Activated T-cell treated with anti-CD3 and anti-CD28 coated beads, Interleukin-2, amount 50 U/mL, for 72 hours (primary cell): ENCODE measurements at places on chromosomes 6 and 20.

DNA sequence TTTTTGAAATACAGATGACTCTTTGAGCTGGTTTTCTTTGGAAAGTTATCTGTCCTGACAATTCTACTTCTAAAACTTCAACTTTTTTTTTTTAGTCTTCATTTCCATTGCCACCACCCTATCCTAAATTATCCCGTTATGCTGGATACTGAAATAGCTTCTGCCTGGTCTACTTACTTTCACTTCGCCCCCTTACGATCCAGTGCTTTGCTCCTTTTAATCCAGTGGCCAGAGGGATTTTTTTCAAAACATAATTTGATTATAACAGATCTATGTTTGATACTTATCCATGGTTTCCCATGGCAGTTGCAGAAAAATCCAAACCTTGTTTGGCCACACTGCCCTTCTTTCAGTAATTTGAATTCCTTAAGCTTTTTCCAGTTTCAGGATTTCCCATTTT lies 27.4 kb downstream of the ASXL1 start:
- no peak for DNase-seq

- no peak for DNase-seq
Observed at GRCh38 chr6:165744555-165745228, 81.7 kb upstream of the PDE10A start.

DNA sequence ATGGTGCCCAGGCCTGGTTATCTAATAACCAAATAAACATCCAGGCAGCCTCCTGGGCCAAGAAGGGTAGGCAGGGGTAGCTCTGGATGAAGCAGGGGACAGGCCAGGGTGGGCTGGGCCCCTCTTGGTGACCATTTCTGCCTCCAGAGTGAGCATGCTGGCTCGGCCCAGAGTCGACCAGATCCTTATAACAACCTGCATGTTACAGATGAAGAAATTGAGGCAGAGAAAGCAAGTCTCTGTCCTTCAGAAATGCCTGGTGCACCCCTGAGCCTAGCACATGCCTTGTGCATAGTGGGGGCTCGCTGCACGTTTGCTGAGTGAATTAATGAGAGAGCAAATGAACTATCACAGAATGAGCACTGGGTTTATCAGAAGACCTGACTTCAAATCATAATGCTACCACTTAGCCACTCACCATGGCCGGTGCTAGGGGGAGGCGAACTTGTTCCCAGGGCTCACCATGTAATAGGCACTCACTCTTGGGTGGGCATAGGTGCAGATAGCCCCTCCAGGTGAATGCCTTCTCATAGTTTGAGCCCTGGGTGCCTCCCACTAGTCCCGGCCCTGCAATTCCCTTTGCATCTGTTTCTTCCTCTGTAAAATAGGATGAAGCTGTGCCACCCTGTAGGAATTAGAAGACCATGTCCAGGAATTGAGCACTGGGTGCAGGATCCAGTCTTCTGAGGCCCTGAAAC lies 3.8 kb upstream of the APCDD1L start:
- DNase-seq, result no peak

GRCh38 chr20:56859801-56860261 lies 230.7 kb downstream of the TFAP2C start:
- DNase-seq, result no peak

GRCh38 chr6:41712651-41713103 lies 22.7 kb downstream of the TFEB start:
- no peak for DNase-seq

DNA sequence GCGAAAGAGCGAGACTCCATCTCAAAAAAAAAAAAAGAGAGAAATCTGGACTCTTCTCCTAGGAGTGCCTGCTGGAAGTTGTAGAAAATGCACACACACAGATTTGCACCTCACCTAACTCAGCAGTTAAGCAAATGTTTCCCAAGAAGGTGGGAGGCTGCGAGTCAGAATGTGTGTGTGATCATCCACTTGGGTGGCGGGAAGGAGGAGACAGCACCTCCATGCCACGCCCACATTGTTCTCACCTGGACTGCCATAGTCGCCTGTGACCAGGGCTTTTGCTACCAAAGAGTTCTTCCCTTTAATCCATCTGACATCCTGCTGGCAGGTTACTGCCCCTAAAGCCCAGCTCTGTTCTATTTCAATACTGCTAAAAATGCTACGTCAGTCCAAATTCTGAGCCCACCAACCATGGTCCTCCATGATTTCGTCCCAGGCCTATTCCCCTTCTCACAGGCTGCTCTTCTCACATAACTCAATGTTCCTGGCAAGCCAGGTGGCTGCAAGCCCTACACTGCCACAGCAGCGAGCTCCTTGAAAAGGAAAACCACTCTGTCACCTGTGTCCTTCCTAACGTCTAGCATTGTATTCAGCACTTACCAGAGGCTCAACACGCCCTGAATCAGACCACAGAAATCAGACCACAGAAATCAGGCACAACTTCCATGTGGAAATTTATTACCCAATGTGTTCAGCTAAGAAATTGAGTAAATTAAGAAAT lies 77.5 kb downstream of the PSMG4 start:
- DNase-seq, result no peak

- DNase-seq, result no peak
Observed at GRCh38 chr6:46584586-46584985, 68.0 kb downstream of the CYP39A1 start.

GRCh38 chr20:4633780-4634179 lies 87.9 kb upstream of the PRND start:
- no peak for DNase-seq

GRCh38 chr20:1415667-1416468 lies 23.0 kb upstream of the FKBP1A start:
- peak; percentile 17 for DNase-seq

DNA sequence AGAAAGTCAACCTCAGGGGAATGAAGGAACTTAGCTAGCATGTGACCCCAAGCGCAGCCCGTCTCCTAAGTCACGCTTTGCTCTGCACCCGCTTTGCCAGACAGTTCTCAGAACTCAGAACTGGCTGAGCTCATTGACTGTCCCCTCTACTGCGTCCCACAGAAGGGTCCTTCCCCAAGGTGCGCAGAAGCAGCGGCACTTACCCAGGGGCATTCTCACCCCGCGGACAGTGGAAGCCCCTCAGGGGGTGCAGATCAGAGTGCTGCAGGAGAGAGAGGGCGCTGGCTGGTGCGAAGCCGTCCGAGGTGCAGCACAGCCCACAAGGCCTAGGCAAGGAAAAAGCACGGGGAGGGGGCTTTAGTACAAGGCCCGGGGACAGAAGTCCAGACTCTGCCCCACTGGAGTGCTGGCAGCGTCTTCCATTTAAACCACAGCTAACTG lies 807 bp downstream of the SNHG17 start:
- peak; percentile 26 for DNase-seq

DNA sequence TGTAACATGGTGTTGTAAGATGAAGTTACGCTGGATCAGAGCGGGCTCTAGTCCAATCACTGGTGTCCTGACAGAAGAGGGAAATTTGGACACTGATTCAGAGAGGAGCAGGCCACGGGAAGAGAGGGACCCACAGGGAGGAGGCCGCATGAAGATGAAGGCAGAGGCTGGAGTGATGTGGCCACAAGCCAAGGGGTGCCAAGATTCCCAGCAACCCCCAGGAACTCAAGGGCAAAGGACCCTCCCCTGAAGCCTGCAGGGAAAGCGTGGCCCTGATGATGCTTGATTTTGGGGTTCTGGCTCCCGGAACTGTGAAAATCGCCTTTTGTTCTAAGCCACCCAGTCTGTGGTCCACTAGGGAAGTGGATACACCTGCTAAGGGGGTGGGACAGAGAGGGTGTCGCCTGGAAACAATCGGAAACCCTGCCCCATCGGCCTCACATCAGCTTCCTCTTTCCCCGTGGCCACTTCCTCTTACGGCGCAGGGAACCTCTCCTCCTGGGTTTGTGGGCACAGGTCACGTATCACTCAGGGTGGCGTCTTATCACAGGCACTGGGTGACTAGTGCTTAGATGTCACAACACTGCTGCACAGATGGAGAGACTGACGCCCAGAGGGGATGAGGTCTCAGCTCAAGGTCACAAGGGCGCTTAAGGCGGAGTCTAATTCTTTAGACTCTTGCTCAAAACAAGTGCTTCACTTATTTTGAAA lies 58.0 kb downstream of the SULF2 start:
- DNase-seq, result peak; percentile 76

GRCh38 chr20:40781327-40782042 lies 92.4 kb upstream of the MAFB start:
- DNase-seq, result no peak

DNA sequence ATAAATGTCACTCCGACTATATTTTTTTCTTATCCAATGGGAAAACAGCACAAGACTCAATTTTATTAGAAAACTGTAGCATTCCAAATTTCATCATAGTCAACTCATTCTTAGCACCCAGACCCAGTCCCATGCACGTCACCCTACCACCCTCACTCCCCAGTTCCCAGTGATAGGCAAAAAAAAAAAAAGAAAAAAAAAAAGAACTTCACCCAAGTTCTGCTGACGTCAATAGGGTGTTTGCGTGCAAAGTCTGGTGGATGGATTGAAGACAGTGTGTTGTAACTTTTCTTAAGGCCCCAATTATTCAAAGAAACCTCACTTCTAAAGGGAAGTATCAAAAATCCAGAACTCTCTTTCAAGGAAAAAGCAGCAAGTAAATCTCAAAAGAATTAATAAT lies 213.9 kb upstream of the PRDM1 start:
- DNase-seq, result no peak

- no peak for DNase-seq
Observed at GRCh38 chr6:21201637-21202350, 391.8 kb upstream of the SOX4 start.

- no peak for DNase-seq
Observed at GRCh38 chr6:113591896-113592827, 265.0 kb upstream of the MARCKS start.

DNA sequence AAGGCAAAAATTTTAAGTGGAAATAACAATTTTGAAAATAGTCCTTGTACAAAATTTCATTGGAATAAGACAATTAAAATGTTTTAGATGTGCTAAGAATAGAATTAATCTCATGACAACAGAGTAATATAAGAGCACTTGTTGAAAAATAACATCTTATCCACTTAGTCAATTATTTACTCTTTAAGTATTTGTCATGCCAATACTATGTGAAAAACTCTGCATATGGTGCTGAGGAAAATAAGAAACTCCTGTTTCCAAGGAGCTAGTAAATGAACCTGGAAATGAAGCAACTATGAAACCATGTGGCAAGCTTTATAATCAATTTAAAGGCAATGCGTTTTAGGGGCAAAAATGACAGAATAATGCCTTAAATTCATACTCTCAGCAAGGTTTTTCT lies 42.7 kb upstream of the HCRTR2 start:
- DNase-seq, result no peak

DNA sequence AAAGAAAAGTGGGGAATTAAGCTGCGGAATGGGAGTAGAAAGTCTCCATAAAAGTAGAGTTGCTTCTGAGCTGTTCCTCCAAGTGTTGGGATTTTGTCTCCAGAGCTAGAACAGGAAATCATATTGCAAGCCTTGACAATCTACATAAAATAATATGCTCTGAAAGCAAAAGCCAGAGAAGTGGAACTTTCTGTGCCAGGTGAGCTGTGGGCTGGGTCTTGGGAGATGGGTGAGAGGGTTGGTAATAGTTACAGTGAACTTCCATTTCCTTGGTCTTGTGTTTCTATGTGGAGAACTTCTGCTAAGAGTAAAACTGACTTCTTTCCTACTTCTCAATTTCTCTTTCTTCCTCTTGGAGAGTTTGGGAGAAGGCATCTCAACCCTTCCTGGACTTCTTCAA lies 6.3 kb upstream of the HMGN4 start:
- no peak for DNase-seq

- DNase-seq, result no peak
Observed at GRCh38 chr20:16864963-16865362, 116.8 kb downstream of the OTOR start.

DNA sequence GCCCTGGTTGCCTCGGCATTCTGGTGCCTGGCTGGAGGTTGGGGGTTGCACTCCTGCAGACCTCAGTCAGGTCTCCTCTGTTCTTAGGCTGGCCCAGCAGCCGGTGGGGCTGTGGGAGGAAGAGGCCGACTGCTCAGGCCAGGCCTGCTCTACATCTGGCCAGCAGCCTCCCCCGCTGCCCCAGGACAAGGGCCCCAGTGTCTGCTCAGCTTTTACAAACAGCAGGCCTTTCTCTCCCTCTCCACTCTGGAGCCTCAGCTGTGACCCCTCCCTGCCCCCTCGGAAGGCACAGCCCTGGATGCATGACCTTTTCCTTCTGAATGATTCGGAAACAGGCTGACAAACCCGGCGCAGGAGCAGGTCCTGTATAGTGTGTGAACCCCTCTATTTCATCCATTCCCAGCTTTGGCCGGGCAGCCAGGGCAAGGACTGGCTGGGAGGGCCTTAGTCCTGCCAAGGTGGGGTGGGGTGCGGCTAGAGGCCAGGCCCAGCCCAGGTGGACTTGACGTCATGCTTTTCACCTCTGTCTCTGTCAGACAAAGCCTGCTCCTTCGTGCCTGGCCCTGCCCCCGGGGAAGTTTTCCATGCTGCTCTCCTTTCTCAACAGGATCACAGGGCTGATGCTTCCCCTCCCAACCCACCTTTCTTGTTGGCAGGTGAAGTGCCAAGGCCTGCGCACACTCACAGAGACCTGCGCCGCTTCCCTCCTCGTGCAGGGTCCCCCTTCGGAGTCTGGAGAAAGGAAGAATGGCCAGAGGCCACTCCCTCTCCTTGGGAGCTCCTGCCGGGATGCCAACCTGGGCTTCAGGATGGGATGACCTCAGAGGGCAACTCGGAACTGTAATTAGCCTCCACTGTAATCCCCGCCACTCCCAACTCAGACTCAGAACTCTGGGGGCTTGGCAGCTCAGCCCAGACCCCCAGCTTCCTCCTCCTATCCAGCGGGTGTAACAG lies 10.1 kb upstream of the ITPR3 start:
- DNase-seq, result no peak

DNA sequence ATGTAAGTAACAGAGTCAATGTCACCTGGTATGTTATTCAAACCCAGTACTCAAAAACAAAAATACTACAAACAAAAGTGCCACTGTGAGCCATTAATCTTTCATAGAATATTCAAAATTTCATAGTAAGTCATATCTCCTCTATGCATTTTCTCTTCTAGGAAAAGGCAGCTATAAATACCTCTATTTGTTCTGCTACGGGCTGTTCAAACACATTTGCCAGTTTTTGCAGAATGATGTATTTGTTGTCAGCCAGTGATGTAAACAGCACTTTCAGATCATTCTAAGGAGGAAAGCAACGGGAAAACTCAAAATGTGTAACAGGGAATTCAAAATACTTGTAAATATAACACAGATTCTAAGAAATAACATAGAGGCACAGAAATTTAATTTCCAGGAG lies 388.2 kb downstream of the SYNE1 start:
- DNase-seq, result no peak

GRCh38 chr6:152050451-152051195 lies 243.1 kb downstream of the ESR1 start:
- DNase-seq, result no peak

- DNase-seq, result no peak
Observed at GRCh38 chr6:82095091-82095490, 152.5 kb downstream of the IBTK start.

GRCh38 chr6:142786476-142786875 lies 158.5 kb downstream of the HIVEP2 start:
- DNase-seq, result no peak
